SK-N-SH treated with all-trans-retinoic acid at 6 μM for 48 hours (cell line): ENCODE measurements at places on chromosomes 1 and 21.
A peak's percentile ranks its signal among the peaks of the same experiment; 100 is the strongest.

DNA sequence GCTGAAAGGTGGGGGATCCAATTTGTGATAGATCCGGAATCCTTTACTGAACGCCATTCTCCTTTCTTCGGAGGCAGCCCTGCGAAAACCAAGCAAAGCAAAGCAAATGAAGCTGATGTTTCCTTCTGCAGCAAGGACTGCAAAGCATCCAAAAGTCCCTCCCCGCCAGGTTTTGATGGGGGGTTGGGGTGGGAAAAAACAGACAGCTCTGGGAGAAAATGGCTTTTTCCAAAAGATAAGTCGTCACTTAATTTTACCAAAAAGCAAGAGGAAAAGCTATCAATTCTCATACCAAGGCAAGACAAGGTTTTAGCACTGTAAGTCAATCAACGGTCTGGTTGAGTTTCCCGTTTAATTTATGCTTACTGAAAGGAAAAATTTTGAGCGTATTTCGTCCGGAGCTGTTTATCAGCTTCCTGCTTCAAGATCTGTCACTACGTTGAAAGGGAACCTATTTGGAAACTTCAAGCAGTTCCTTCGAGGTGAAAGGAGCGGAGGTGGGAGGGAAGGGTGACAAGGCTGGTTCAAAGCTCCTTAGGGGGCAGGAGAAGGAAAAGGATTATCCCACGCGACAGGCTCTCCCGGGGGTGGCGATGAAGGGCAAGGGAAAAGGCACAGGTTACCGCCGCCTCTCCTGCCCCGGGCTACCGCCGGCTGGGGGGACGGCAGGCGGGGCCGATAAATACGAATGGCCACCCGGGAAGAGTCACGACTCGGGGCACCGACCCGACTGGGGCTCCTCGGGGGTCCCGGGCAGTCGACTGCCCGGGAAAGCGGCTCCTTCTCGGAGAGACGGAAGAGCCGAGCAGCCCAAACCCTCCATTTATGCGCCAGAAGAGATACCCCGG, 750 bp downstream of the SYNJ1 start:
- ATAC-seq = peak; percentile 43

DNA sequence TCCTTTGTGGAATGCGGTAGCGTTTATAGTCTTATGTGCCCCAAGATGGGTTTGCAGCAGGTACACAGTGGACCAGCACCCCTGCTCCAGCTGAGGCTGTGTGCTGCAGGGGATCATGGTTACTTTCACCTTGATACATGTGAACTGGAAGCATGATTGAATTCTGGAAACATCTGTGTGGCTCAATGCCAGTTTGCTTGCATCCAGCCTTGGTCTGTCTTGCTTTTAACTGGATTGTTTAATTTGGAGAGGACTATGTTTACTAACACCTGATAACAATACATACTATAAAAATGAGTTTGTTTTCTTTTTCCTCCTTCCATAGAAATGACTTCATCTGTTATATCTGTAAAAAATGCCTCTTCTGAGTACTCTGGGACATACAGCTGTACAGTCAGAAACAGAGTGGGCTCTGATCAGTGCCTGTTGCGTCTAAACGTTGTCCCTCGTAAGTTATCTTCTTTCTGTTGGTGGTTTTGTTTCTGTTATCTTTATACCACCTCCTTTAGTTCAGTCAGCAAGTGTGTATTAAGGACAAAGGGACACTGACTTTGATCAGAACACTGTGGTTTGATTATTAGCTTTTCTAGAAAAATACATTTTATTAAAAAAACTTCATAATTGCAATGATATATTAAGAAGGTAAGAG, 47.7 kb downstream of the CXADR start:
- no peak for ATAC-seq

DNA sequence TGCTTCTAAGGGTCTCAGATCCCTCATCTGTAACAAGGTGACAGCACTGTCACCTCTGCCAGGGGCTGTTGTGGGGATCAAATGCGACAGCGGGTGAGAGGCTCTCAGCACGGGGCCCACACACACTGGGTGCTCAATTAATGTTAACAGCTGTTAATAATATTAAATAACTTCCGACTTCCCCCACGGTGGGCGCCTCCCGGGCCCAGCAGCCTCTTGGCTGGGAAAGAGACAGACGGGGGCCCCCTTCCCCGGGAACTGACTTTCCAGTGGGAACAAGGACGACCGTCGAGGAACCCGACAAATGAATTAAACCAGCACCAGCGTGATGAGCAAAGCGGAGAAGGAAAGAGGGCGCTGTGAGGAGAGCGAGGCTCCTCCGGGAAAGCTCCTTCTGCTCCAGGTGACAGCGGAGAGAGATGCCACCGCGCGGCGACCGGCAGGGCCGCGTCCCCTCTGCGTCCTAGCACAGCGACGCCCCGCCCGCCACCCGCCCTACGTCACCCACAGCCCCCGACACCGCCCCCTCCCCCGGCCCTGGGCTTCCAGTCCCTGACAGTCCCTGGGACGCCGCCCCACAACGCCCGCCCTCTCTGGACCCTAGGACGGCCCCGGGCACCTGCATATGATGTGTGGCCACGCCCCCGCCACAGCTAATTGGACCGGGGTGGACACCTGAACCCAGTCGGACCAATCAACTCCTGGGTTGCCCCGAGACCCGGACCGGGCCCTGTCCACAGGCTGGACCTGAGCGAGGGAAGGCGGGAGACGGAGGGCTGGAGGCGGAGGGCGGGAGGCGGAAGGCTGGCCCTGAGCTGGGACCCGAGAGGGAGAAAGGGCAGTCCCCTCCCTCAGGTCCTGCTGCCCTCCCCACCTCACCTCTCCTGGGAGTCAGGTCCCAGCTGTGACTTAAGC, 38.2 kb downstream of the MATN1 start:
- no peak for ATAC-seq

- no peak for ATAC-seq
Observed at GRCh38 chr1:228066891-228067654, 15.4 kb upstream of the ARF1 start.

- no peak for ATAC-seq
Observed at GRCh38 chr1:3464649-3465025, 10.2 kb downstream of the ARHGEF16 start.

GRCh38 chr21:41095983-41096382, 72.0 kb upstream of the BACE2 start:
- ATAC-seq = no peak

GRCh38 chr1:100456880-100457279, 81.1 kb upstream of the GPR88 start:
- ATAC-seq = no peak

DNA sequence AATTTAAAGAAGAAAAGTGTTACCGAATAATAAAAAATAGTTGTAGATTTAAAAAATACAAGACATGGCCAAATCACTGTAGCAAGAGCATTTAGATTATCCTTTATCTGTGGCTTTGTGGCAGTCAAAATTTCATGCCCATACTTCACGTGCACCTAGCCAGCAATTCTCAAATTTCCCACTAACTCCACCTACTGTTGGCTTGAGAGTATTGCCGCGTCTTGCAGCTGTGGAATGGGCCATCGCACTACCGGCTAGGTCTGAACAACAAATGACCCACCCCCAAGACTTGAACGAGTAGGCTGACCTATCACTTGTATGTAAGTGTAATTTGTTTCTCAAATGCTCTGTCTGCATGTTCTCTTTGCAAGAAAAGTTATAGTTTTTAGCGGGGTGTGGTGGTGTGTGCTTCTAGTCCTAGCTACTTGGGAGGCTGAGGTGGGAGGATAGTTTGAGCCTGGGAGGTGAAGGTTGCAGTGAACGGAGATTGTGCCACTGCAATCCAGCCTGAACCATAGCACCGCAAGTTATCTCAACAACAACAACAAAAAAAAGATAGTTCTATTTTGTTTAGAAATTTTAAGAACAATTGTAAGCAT, 4.1 kb downstream of the KRTAP13-4 start:
- ATAC-seq = peak; percentile 89

DNA sequence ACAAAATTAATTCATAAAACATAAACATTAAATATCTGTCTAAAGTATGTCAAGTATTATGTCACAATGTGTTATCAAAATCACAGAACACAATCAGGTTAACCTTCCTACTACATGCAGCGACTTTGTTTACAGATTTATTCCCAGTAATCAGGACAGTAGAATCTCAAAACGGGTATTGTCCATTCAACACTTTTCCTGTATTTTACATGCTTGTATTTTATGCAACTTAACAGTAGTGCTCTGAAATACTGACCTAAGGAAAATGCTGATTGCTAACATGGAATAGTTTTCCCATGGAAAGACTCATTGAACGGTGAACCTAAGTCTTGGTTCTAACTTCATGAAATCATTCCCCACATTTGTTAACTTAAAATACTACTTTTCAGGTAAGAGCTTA, 2.3 kb downstream of the SERBP1 start:
- ATAC-seq = no peak

DNA sequence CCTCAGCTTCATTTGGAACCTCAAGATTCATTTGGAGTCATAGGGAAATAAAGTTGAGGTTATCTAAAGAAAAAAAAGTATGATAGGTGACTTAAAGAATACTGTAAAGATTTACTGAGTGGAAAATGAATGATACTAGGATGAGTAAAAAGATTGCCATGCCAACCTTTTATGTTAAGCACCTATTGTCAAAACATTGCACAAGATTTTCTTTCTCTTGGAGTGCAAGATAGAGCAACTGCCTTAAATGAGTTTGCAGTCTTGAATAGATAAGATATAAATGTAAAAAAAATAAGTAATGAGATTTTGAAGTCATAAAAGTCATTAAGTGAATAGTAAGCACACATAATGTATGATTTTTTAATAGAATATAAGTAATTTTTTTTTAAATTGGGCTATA, 5.1 kb upstream of the ANGPTL1 start:
- no peak for ATAC-seq

DNA sequence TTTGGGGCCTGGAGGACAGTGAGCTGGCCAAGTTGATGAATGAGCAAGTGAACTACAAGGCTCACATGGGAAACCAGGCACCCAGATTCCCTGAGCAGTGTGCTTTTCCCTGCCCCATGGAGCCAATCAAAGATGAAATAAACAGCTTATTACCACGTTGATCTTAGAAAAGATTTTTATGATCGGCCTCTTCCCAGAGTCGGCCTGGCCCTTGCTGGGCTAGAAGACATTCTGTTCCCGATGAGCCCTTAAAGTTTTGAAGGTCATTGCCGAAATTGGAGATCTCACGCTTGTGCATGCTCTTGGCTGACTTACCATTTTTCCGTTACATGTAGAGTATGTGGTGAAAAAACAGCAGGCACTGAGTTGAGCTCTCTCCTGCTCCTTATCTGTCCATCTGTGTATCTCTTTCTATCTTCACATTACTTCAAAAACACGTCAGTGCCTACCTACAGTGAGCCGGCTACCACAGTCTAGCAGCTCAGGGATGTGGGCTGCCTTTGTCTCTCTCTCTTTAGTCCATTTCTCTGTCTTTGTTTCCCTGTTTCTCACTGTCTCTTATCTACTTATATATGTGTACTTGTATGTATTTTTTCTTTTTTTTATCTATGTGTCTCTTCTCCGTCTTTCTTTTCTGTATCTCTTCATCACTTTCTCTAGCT, 248.8 kb upstream of the USP24 start:
- no peak for ATAC-seq

- ATAC-seq = no peak
Observed at GRCh38 chr1:227902641-227902990, 45.1 kb downstream of the WNT9A start.

GRCh38 chr21:45365608-45366241, 39.2 kb upstream of the COL18A1 start:
- no peak for ATAC-seq

- no peak for ATAC-seq
Observed at GRCh38 chr1:158248118-158248517, 6.1 kb upstream of the CD1A start.

DNA sequence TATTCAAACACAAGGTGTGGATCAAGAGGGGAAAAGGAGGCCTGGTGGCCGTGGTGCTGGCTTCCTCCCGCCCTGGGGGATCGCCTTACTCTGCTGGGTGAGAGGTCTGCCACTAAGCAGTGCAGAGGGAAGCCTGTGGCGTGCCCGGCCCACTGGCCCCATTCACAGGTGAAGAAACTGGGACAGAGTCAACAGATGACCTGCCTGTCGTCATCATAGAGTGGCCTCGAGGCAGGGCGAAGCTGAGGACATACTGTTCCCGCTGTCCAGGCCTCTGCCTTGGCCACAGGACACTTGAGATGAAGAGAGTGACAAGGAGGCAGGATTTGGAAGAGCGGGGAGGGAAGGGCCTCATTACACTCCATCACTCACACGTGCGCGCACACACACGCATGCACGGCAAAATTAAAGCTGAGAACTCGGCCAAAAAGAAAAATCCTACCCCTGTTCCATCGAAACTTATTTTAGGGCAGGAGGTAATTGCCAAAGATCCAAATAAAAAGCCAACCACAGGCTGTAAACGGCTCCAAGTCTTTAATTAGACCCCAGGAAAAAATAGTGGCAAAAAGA, 50.5 kb downstream of the CASZ1 start:
- no peak for ATAC-seq

DNA sequence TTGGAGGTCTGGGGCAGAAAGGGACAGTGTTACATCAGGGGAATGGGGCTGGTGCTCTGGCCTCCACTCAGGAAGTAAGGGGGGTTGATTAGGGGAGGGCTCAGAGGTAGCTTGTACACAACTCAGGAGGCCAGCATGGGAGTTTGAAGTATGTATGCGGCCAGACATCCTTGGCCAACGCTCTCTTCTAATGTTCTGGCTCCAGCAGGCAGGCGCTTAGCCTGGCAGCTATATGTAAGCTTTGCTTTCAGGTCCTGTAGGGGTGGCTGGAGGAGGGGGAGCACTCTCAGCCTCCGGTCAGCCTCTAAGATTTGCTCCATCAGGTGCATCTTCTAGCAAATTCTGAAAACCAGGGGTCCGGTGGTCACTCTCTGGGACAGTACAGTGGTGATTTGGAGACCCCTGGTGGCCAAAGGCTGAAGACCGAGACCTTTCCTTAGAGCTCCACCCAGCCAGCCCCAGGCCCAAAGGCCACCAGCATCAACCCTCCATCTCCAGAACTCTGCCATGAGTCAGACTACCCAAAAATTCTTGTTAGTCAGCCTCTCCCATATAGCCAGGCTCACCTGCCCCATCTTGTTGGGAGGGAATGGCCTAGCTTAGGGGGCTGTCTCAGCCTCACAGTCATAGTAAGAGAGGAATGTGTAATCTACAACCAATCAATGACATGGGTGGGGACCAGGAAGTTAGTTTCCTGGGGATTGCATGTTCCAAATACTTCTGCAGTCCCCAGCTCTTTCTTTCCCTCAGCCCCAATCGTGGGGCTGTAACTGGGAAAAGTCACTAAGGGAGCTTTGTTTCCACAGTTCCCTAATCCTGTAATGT, 9.7 kb upstream of the COL8A2 start:
- peak; percentile 85 for ATAC-seq

GRCh38 chr1:184800876-184801275, 46.2 kb upstream of the EDEM3 start:
- no peak for ATAC-seq
